Suppressor macrophage treated with lipopolysaccharide for 1 hour (primary cell): ENCODE measurements at places on chromosomes 4 and X.

- no peak for DNase-seq
Measured at GRCh38 chr4:120691106-120691505, 231.4 kb downstream of the PRDM5 start.

- no peak for DNase-seq
Measured at GRCh38 chr4:57981123-57981522, 870.9 kb upstream of the IGFBP7 start.

GRCh38 chr4:142778900-142779299 is 67.2 kb downstream of the INPP4B start:
- no peak for DNase-seq

GRCh38 chr4:62822306-62822705 is 1586.9 kb downstream of the TECRL start:
- no peak for DNase-seq

DNA sequence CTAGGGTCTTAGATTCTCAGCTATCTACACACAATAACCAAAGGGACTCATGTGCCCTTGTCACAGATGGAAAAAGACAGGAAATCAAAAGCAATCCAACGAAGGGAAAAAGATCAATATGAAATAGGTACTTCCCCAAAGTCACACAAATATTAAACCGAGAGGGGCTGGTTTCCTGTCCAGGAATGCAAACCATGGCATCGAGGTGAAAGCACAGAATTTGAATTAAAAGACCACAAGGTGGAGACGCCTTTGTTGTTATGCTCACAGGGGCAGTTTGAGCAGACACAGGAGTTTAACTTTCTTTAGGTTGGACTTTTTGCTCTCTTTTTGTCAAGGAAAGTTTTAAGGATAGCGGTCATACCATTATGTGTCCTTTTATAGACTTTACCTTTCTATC is 14.3 kb downstream of the H2BW1 start:
- DNase-seq, result no peak

GRCh38 chr4:73187325-73187724 is 71.3 kb downstream of the ANKRD17 start:
- peak; percentile 32 for DNase-seq

DNA sequence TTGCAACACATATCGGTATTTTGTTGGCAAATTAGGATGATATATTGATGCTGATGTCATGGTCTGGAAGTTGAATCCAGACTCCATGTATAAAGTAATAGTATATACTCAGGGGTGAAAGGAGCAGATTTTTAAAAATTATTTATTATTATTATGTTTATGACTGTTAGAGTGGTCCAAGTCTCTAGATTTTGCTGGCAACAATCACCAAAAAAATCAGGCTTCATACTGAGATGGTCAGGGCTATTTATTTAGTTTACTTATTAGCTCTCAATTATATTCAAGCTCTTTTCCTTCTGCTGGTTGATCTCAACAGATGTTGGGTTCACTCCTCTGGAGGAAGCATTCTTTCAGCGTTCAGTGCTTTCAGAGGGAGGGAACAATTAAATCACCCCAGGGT is 73.9 kb upstream of the VCX3B start:
- no peak for DNase-seq

GRCh38 chrX:123217077-123217476 is 33.0 kb downstream of the GRIA3 start:
- no peak for DNase-seq

- DNase-seq, result no peak
Measured at GRCh38 chr4:138911909-138912703, 103.5 kb upstream of the NOCT start.

GRCh38 chr4:123363729-123364128 is 32.9 kb upstream of the SPRY1 start:
- no peak for DNase-seq

DNA sequence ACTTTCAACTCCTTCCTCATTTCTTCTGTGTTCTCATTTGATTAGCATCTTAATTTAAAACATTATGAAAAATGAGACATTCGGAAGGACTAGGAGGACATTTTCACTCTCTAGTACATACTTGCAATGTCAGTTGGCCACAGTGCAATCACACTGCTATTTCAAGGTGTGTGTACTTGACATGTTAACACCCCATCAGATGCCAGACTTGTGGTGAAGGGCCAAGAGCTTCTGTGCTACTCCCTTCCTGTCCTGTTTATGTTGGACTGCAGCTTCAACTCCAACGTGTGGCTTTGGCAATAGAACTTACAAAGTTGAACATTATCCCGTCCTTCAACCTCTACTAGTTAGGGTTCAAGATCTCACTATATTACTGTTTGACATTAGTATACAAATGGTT is 221.0 kb downstream of the PALLD start:
- DNase-seq, result no peak

- DNase-seq, result peak; percentile 20
Measured at GRCh38 chrX:57951666-57952319, 41.5 kb upstream of the ZXDA start.

GRCh38 chrX:131441033-131441432 is 102.8 kb upstream of the OR13H1 start:
- no peak for DNase-seq

- no peak for DNase-seq
Measured at GRCh38 chrX:115960440-115961084, 210.0 kb upstream of the AGTR2 start.

DNA sequence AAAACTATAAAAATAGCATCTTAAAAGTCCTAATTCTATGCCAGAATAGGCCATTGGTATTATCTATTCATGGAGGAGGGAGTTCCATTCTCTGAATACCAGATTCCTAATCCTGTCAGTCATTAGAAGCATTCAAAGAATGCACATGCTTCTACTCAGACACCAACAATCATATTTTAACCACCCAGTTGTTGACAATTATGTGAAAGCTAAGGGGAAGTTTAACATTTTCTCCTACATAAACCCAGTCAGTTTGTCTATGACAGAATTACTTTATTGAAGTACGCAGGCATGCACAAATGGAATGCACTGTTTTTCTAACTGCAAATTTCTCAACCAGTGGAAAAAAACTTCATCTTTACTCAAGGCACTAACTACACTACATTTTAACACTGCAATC is 69.6 kb upstream of the MTNR1A start:
- DNase-seq, result no peak

DNA sequence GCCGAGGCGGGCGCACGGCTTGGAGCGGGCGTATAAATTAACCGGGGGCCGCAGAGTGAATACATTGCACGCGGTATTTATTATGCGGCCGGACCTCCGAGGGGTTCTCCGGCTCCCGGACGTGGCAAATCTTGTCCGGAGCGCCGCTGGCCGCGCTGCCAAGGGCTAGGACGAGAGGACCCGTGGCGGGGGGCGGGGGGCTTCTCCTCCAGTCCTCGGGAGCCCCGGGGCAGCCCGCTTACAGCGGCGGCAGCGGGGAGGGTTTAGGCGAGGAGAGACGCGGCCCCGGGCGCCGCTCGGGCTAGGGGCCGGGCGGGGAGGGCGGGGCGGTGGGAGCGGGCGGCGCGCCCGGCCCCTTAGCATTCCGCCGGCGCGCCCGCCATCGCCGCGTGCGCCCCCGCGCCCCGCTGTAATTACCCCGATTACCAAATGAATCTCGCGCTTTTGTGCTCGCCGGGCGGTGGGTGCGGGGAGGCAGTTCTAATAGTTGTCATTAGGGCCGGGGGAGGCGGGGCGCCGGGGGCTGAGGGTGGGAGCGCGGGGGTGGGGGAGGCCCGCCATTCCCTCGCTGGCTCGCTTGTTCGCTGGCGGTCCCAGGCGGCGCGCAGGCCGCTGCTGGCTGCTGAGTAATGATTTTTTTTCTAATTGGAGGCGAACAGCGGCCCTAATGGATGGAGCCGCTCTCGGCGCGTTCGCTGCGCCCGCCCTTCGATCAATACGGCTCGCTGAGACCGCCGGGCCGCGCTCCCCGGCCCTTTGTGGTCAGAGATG is 276.6 kb downstream of the BCOR start:
- DNase-seq, result peak; percentile 71

DNA sequence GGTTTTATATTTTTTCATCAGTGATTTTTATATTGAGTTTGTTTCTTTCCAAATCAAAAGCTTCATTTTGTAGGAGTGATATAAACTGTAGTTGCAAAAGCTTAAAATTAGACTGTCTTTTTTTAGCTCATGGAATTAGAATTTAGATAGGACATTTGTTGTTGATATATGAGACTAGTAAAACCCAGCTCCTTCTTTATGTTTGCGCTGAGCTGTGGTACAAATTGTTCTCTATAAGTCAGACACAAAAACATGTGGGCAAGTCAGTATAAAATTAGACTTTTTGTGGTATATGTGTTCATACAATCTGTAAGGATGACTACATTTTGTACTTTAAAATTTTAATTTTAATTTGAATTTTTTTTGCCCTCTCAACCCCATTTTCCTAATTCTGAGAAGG is 18.3 kb downstream of the FHIP1A start:
- DNase-seq, result no peak

GRCh38 chr4:6109842-6110560 is 90.3 kb downstream of the JAKMIP1 start:
- DNase-seq, result no peak

GRCh38 chr4:91319556-91320268 is 984.1 kb upstream of the GRID2 start:
- DNase-seq, result no peak

- DNase-seq, result peak; percentile 46
Measured at GRCh38 chr4:41977709-41978108, 3.8 kb upstream of the DCAF4L1 start.

- DNase-seq, result peak; percentile 72
Measured at GRCh38 chr4:124710015-124710741, 2.4 kb downstream of the ANKRD50 start.

- DNase-seq, result peak; percentile 69
Measured at GRCh38 chrX:71532078-71532752, 689 bp upstream of the OGT start.

GRCh38 chr4:119211867-119212233 is 663 bp upstream of the USP53 start:
- DNase-seq, result no peak

GRCh38 chr4:6881908-6882307 is 27.7 kb upstream of the TBC1D14 start:
- no peak for DNase-seq

DNA sequence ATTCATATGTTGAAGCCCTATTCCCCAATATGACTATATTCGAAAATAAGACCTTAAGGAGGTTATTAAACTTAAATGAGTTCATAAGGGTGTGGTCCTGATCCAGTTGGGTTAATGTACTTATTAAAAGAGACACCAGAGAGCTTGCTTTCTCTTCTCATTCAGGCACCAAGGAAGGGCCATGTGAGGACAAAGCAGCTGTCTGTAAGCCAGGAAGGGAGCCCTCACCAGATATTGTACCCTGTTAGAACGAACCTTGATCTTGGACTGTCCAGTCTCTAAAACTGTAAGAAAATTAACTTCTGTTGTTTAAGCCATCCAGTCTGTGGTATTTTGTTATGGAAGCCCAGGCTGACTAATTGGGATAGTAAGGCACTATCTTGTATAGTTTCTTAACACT is 9.1 kb upstream of the YTHDC1 start:
- no peak for DNase-seq

GRCh38 chrX:147901461-147902126 is 10.1 kb upstream of the FMR1 start:
- no peak for DNase-seq

DNA sequence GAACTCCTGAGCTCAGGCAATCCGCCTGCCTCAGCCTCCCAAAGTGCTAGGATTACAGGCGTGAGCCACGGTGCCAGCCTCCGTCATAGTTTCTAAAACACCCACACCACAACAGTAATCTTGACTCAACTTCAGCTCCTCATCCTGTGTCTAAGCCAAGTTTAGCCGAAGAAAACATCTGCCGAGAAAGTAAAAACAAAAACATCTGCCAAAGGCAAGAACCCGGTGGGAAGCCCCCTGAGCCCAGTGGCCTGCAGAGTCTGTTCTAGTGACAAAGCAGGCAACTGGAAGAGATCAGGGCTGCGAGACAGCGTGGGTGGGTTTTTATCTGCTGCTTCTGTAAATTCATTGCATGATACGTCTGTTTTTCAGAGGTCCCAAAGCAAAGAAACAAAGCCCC is 26.6 kb upstream of the CD99 start:
- DNase-seq, result no peak

GRCh38 chr4:140637836-140638235 is 69.1 kb upstream of the UCP1 start:
- DNase-seq, result peak; percentile 47

DNA sequence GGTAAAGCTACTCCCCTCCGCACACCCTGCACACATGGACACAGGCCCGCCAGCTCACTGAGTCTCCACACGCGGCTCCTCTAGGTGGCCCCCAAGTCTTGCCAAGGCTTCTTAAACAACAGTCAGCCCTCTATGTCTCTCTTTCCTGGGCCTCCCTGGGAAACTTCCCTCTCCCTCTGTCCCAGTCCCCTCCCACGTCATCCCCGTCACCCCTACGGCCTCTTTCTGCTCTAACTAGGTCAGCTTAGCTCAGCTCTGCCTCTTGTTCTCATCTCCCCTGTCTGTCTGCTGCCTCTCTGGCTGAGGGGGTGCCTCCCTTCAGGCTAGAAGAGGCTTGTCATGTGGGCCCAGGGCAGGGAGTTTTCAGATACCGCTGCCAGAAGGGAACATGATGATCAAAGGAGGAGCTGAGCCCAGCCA is 38.8 kb downstream of the SEPTIN6 start:
- peak; percentile 75 for DNase-seq

GRCh38 chrX:51894697-51895336 is 1.4 kb downstream of the MAGED1 start:
- DNase-seq, result no peak

DNA sequence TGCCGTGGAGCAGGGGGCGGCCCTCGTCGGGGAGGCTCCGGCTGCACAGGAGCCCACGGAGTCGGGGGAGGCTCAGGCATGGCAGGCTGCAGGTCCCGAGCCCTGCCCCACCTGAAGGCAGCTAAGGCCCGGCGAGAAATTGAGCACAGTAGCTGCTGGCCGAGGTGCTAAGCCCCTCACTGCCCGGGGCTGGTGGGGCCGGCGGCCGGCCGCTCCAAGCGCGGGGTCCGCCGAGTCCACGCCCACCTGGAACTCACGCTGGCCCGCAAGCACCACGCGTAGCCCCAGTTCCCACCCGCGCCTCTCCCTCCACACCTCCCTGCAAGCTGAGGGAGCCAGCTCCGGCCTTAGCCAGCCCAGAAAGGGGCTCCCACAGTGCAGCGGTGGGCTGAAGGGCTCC is 589.4 kb downstream of the PPP4R3C start:
- DNase-seq, result no peak

DNA sequence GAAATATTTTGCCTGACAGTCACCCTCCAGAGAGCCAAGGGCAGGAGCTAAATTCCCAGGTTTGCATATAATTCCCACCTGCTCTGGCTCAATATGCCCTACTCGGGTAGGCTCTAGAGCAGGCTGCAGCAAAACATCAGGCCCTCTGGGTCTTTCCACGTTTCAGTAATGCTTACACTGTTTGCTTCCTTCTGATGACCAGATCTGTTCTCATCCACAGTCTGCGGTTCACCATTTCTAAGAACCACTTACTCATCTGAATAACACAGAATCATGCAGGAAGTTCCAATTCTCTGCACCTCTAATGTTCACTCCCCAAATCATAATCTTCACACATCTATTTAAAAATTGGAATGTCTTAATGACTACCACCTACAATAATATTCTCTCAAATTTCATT is 141.4 kb downstream of the PPP3CA start:
- DNase-seq, result peak; percentile 82

DNA sequence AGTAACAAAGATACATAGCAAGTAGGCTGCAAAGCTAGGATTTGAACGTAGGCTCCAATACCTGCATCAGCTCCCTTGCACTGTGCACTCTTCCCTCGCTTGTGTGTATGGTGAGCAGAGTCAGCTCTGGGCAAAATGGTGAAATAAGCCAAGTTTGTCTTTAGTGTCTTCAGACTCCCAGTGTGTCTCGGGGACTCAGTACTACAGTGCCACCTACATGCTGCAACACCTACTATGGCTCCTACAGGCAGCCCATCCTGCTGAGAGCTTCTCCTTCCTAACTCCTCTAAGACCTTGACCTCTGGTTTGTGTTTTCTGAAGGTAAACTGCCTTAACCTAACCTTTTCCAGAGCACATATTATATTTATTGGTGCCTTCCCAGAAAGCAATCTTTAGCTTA is 42.5 kb downstream of the RTL9 start:
- no peak for DNase-seq
